Activated T-helper 1 cell treated with anti-CD3 and anti-CD28 coated beads, Interleukin-12 subunit alpha, Interleukin-12 subunit beta, Interleukin-2, Interleukin-4 antibody, amounts not matched to agents 30 ng/mL and 10 ng/mL and 1 ng/mL, durations not matched to agents 14 hours and 24 hours and 36 hours (primary cell): ENCODE measurements at places on chromosomes 2 and 18. TPM values are rescaled to one million over a fixed set of nuclear protein-coding genes. Genes with fewer than 3 reads are reported as not detected.

- H3K27me3 ChIP-seq: peaks cover 37% of the 10 kb centered on the region
- H3K27ac ChIP-seq: no peak overlapping the region
- no peak overlapping the region for H3K4me3 ChIP-seq
- no peaks in the 10 kb centered on the region for H3K36me3 ChIP-seq
Observed at GRCh38 chr2:237479747-237480146, 7.3 kb upstream of the MLPH start.

DNA sequence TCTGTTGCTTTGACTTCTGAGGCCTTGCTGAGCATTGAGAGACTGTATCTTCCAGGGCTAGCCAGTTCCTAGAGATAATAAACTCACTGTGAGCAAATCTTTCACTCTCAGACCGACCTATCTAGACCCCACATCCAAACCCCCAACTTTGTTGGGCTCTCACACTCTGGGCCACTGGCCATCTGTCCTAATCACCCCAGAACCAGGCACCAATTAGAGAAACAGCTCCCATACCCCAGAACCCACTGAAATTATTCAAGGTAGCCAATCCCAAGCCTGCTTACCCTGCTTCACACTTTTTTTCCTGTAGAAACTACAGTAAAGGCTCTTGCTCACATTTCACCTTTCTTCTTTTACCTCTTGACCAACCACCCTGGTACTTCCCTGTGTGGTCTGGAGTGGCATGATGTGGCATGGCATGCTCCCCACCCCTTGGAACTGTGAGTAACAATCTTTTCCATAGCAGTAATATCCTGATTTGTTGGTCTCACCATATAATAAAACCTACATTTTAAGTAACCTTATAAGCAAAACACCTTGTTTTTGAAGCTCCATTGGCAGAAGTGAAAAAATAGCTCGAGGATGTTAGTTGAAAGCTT is 55.2 kb downstream of the ANKRD12 start:
- H3K27me3 ChIP-seq: no peaks in the 10 kb centered on the region
- no peak for DNase-seq
- H3K36me3 ChIP-seq: peaks cover 37% of the 10 kb centered on the region
- peaks cover 15% of the 10 kb centered on the region for H3K4me1 ChIP-seq
- H3K4me3 ChIP-seq: no peak overlapping the region

- no peak overlapping the region for H3K4me3 ChIP-seq
- H3K36me3 ChIP-seq: no peaks in the 10 kb centered on the region
- no peaks in the 10 kb centered on the region for H3K4me1 ChIP-seq
- H3K27ac ChIP-seq: no peak overlapping the region
Observed at GRCh38 chr2:172293952-172294351, 133.4 kb upstream of the ITGA6 start.

- H3K4me1 ChIP-seq: no peaks in the 10 kb centered on the region
- no peaks in the 10 kb centered on the region for H3K36me3 ChIP-seq
- H3K4me3 ChIP-seq: no peak overlapping the region
Observed at GRCh38 chr2:236731767-236732580, 162.3 kb downstream of the ACKR3 start.

DNA sequence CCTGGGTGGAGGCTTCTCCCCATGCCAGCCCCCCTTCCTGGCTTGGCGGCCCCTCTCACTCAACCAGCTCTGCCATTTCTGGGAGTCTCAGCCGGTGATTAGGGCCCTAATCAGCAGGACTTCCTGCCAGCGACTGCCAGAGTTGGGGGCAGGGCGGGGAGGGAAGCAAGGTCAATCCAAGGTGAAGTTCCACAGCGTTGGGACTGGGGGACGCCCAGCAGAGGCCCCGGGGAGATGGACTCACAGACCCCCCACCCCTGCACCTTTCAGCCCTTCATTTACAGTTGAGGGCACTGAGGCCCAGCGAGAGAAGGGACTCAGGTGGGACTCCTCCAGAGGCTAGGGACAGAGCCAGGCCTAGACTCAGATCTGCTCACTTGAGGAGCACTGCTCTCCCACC is 65.3 kb downstream of the TNS1 start:
- H3K27me3 ChIP-seq: peaks cover 2% of the 10 kb centered on the region
- no peak for DNase-seq
- no peaks in the 10 kb centered on the region for H3K36me3 ChIP-seq
- no peak overlapping the region for H3K4me3 ChIP-seq

- no peaks in the 10 kb centered on the region for H3K36me3 ChIP-seq
- no peak overlapping the region for H3K27ac ChIP-seq
- no peak for DNase-seq
- no peak overlapping the region for H3K4me3 ChIP-seq
Observed at GRCh38 chr2:137764646-137765045, 199.6 kb upstream of the HNMT start.

DNA sequence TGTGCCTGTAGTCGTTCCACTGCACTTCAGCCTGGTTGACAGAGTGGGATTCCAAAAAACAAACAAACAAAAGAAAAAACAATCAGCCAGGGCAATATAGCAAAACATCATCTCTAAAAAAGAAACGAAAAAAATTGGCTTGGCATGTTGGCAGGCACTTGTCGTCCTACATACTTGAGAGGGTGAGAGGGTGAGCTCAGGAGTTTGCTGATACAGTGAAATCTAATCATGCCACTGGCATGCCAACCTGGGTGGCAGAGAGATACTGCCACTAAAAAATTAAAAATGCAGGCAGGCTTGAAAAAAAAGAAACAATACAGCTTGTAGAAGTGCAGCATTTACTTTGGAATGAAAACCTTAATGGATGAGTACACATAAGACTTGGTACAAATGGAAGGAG is 282.9 kb upstream of the RGPD4 start:
- no peak overlapping the region for H3K27ac ChIP-seq
- DNase-seq: no peak
- no peak overlapping the region for H3K4me3 ChIP-seq
- no peaks in the 10 kb centered on the region for H3K27me3 ChIP-seq

GRCh38 chr18:49709347-49709690 is 104.0 kb downstream of the ACAA2 start:
- peaks cover 17% of the 10 kb centered on the region for H3K27me3 ChIP-seq
- no peak for DNase-seq
- H3K27ac ChIP-seq: no peak overlapping the region
- H3K4me1 ChIP-seq: no peaks in the 10 kb centered on the region
- H3K4me3 ChIP-seq: no peak overlapping the region
- no peaks in the 10 kb centered on the region for H3K36me3 ChIP-seq

DNA sequence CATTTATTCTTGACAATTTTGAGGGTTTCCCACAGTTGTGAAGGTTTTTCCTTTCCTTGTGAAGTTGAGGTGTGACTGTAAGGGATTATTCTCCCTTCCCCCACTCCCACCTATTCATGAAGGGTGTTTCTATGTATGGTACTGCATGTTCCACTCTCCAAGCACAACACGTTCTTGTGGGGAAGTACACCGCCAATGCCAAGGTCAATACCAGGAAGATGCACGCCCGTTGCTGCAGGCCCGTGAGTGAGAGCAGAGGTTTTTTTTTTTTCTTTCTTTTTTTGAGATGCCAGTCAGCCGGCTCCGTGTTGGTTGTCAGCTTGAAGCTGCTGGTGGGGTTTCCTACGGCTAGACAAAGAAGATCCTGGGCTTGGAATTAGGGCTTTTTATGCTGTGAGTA is 38.6 kb upstream of the EPHA4 start:
- no peak for DNase-seq
- peaks cover 5% of the 10 kb centered on the region for H3K27me3 ChIP-seq
- H3K4me3 ChIP-seq: no peak overlapping the region
- H3K36me3 ChIP-seq: no peaks in the 10 kb centered on the region
- no peaks in the 10 kb centered on the region for H3K4me1 ChIP-seq

DNA sequence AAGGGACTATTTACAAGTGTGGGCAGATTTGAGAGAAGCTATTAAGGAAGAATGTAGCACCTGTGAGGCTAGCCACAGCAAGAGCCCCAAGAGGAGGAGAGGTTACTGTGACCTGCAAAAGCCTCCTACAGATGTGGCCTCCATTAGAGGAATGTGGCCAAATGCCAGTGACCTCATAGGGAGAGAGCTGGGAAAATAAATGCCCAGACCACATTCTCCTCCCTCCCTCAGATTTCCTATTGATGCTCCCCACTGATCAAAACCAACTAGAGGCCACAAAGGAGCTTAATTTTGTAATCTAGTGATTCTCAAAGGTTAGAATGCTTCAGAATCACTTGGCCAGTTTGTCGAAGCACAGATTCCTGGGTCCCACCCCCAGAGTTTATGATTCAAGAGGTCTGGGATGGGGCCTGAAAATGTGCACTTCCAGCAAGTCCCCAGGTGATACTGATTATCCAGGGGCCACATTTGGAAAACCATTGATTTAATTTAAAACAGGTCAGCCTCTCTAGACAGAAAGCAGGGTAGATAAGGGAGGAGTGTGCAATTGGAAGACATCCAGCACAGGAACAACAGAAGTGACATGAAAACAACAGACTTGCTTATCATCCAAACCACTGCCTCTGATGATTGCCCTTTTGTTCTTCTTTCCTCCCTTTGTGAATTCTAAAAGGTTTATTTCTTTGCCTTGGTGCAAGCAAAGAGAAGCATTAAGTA is 61.2 kb upstream of the RBBP8 start:
- no peaks in the 10 kb centered on the region for H3K36me3 ChIP-seq
- DNase-seq: no peak
- H3K27me3 ChIP-seq: peaks cover 5% of the 10 kb centered on the region
- no peak overlapping the region for H3K4me3 ChIP-seq

- no peak overlapping the region for H3K4me3 ChIP-seq
- no peak overlapping the region for H3K27ac ChIP-seq
- no peak for DNase-seq
- no peaks in the 10 kb centered on the region for H3K36me3 ChIP-seq
- no peaks in the 10 kb centered on the region for H3K27me3 ChIP-seq
- no peaks in the 10 kb centered on the region for H3K4me1 ChIP-seq
Observed at GRCh38 chr18:5787936-5788335, 107.4 kb downstream of the TMEM200C start.

- H3K4me3 ChIP-seq: no peak overlapping the region
- no peak for DNase-seq
- H3K4me1 ChIP-seq: no peaks in the 10 kb centered on the region
Observed at GRCh38 chr2:118294063-118294462, 205.8 kb downstream of the INSIG2 start.

DNA sequence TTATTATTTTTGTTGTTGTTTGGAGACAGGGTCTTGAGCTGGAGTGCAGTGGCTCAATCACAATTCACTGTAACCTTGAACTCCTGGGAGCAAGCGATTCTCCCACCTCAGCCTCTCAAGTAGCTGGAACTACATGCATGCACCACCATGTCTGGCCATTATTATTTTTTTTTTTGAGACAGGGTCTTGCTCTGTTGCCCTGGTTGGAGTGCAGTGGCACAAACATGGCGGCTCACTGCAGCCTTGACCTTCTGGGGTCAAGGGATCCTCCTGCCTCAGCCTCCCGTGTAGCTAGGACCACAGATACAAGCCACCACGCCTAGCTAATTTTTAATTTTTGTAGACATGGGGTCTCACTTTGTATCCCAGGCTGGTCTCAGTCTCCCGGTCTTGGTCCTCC is 20.0 kb upstream of the XPO1 start:
- DNase-seq: no peak
- no peaks in the 10 kb centered on the region for H3K4me1 ChIP-seq
- no peaks in the 10 kb centered on the region for H3K27me3 ChIP-seq
- no peak overlapping the region for H3K4me3 ChIP-seq

DNA sequence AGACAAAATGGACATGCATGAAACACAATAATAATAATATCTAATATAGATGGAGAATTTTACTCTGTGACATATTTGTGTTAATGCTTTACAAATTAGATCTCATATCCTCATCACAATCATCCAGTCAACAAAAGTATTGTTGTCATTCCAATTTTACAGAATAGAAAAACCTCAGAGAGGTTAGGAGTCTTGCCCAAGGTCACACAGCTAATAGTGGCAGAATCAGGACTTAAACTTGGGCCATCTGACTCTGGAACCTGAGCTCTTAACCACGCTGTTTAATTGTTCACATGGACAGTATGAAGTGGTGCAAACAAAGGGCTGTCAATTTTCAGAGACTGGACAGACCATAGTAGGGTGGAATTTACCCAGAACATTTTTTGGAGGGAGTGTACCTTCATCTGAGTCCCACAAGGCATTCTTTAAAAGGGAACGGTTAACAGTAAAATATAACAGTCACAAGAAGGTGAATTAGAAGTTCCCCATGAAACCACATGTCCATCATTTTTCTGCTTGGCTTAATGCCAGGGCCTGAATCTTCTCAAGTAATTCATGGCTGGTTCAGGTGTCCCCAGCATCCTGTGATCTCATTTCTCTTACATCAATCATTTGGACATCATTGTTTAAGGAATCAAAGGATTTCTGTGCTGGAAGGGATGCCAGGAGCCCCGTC is 35.4 kb upstream of the CCDC93 start:
- no peak for DNase-seq
- no peaks in the 10 kb centered on the region for H3K36me3 ChIP-seq
- peaks cover 6% of the 10 kb centered on the region for H3K4me1 ChIP-seq
- no peak overlapping the region for H3K4me3 ChIP-seq

DNA sequence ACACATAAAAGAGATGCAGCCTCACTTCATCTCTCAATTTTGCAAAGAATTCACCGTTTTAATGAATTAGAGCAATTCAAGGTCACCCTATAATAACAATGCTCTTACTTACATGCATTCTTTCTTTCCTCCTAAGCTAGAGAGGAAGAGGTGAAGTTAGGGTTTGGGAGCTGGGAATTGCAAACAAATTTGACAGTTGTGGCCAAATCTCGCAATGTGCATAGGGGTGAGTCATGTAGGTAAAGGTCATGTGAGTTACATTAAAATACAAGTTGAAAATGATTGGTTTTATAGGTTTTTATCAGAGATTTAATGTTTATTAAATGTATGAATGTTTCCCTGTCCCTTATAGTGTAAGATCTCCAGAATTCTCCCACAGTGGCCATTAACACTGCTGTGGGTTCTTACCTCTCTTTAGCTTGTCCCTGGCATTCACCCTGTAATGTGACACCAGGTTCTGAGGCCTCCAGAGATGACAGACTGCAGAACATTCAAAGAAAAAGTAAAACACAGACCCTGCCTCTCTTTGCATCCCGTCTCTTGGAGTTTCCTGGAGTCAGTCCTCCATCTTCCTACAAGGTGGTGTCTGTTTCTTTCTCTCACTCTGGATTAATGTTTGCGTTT is 53.7 kb upstream of the LGALSL start:
- no peak for DNase-seq
- H3K27me3 ChIP-seq: no peaks in the 10 kb centered on the region
- H3K36me3 ChIP-seq: no peaks in the 10 kb centered on the region
- H3K27ac ChIP-seq: no peak overlapping the region
- no peaks in the 10 kb centered on the region for H3K4me1 ChIP-seq

DNA sequence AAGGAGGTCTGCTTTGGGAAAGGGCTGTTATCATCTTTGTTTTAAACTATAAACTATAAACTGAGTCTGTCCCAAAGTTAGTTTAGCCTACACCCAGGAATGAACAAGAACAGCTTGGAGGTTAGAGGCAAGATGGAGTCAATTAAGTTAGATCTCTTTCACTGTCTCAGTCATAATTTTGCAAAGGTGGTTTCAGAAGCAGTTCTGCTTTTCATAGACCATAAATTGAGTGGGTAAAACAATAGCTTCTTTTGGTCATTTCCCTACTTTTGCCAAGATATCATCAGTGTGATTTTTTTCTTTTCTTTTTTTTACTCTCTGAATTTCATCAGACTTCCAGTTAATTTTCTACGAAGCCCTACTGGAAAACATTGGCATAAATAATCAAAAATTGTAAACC is 117.0 kb downstream of the AP1S3 start:
- no peaks in the 10 kb centered on the region for H3K27me3 ChIP-seq
- no peaks in the 10 kb centered on the region for H3K36me3 ChIP-seq
- DNase-seq: no peak
- no peak overlapping the region for H3K4me3 ChIP-seq
- H3K4me1 ChIP-seq: no peaks in the 10 kb centered on the region
- no peak overlapping the region for H3K27ac ChIP-seq

Gene MOCOS
- total RNA-seq: 0.17 and 0.47 TPM in 2 replicates

Gene PIGN
- 28.5 and 36.1 TPM in 2 replicates for total RNA-seq

Gene RAD51AP2
- total RNA-seq: not detected in 2 replicates

Gene SCYGR7
- total RNA-seq: not detected in 2 replicates

Gene G6PC2
- total RNA-seq: not detected in 2 replicates

Gene LYG2
- not detected in 2 replicates for total RNA-seq

Gene UGT1A3
- total RNA-seq: not detected in 2 replicates

Gene KIAA1328
- total RNA-seq: 6.7 and 8.2 TPM in 2 replicates

Gene RTP5
- total RNA-seq: not detected in 2 replicates
